ENCODE measurements at places on chromosomes 6 and 20.

GRCh38 chr6:161003336-161003735 is 11.8 kb downstream of the MAP3K4 start:
- no peak for DNase-seq

GRCh38 chr6:72905705-72906478 is 284.0 kb downstream of the KCNQ5 start:
- no peak for DNase-seq

DNA sequence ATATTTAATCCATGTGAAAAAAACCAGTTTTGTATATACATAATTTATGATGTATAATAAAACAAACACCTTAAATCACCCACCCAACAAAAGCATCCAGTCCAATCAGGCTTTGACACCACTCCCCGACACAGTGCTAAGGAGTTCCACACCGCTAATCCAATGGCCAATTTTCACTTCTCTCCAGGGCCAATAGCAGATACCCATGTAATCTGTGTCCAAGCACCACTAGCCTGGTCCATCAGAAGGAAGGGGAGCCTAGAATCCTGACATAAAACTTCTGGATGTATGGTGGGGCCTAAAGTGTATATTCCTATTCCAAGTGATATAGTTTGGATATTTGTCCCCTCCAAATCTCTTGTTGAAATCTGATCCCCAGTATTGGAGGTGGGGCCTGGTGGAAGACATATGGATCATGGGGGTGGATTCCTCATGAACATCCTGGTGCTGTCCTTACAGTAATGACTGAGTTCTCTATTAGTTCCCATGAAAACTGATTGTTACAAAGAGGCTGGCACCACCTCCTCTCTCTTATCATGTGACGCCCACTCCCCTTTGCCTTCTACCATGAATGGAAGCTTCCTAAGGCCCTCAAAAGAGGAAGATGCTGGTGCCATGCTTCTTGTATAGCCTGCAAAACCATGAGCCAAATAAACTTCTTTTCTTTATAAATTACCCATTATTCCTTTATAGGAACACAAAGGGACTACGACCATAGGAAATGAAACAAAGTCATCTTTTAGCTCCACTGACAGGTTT is 20.8 kb downstream of the RALGAPA2 start:
- DNase-seq = no peak

DNA sequence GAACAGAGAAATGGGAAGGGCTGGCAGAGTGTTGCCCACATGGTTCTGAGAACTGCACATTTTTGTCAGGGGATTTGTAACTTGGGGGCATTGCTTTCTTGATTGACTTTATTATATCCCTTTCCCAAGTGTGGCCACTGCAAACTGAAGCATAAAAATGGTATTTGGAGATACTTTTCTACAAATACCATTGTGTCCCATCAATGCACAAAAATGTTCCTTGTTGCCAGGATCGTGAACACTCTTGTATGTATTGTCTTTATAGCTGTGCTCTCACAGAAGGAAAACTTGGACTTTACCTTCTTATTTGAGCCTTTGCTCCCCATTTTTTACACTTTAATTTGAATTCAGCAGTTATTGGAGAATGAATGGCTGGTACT is 57.1 kb upstream of the C20orf144 start:
- no peak for DNase-seq

DNA sequence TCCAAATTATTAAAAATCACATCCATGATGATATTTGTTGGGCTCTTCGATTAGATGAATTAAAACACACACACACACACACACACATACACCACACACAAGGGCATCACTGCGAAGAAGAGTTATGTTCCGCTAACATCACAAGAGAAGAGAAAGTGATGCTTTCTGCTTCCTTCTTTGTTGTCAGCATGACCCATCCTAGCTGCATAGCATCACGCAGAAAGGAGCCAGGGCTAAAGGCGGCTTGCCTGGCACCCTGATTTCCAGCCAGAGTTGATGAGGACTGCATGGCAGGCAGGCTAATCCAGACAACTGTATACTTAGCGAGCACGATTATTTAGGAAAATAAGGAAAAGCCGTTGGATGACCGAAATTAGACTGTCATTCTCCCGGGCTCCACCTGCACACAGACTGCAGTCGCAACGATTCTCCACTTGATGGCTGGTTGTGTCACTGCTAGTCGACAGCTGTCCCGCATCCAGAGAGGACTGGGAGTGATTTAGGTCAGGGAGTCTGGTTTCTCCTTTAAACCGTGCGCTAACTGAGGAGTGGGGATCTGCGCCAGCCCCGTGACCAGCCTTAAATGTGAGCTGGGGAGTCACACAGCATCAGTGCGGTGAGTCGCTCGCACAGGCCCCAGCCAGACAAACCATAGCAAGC is 70.6 kb upstream of the SOX4 start:
- no peak for DNase-seq
